ENCODE measurements at places on chromosomes 12 and 14.

DNA sequence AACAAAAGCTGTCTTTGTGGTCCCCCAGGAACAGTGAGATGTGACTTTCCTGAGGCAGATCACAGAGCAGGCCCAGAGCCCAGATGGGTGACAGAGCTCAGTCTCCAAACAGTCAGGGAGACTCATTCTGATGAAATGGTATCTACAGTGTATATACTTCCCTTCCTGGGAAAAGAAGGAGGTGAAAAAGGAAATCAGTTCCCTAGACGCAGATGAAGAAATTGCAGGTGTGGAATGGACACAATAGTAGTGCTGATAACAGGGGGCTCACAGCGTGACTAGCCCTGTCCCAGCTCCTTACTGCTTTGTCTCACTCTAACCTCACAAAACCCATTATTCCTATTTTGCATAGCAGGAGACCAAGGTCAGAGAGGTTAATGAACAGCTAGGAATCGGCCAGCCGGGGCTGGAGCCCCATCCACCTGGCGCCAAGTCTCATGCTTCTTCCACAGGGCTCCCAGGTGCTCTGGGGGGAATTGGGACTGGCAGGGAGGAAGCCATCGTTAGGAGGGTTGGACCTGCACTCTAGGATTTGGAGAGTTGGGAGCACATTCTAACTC, 11.9 kb downstream of the KCNH3 start:
- DNase-seq, result no peak

DNA sequence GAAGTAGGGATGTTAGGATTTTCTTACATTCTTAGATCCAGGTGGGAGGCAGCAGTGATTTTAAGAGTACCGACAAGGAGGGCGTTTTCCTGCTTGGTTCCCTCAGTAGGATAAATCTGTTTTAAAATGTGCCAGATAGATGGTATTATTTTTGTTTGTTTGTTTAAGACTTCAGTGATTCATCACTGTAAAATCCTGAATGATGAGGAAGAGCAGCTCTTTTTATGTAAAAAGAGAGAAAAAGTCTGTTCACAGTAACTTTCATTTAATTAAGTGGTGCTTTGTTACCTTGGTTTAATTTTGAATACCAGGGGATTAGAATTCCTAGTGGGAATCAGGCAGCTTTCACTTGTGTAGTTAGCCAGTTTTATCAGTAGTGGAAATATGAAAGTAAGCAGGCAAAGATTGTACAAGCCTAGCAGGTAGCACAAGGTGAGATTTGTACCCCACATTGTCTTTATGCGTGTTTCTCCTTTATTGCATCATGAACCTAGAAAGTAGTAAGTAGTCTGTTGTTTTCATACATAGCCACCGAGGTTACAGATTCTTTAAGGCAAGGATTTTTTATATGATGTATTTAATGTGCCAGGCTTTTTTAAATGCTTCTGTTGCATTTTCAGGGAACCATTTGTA, 349.6 kb downstream of the CCDC91 start:
- no peak for DNase-seq

DNA sequence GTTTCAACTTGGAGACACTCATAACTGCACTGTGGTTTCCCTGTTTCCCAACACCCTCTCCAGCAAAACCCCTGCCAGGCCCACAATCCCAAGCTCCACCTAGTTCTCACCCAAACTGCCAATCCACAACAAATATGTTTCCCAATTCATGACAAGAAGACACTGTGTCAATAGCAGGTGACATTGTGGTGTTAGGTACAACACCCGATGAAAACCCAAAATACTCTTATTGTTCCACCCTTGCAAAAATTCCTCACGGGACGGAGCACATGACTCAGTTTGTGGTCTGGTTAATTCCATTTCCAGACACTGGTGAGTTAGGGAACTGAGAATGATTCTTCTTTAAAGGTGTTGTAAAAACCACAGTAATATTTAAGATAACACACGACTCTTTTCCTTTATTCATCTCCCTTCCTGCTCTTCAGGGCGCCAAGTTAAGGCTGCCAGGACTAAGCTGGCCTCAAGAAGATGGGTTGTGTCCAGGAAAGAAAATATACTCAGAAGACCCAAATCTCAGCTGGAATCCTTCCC, 735.5 kb downstream of the MED13L start:
- DNase-seq, result no peak

DNA sequence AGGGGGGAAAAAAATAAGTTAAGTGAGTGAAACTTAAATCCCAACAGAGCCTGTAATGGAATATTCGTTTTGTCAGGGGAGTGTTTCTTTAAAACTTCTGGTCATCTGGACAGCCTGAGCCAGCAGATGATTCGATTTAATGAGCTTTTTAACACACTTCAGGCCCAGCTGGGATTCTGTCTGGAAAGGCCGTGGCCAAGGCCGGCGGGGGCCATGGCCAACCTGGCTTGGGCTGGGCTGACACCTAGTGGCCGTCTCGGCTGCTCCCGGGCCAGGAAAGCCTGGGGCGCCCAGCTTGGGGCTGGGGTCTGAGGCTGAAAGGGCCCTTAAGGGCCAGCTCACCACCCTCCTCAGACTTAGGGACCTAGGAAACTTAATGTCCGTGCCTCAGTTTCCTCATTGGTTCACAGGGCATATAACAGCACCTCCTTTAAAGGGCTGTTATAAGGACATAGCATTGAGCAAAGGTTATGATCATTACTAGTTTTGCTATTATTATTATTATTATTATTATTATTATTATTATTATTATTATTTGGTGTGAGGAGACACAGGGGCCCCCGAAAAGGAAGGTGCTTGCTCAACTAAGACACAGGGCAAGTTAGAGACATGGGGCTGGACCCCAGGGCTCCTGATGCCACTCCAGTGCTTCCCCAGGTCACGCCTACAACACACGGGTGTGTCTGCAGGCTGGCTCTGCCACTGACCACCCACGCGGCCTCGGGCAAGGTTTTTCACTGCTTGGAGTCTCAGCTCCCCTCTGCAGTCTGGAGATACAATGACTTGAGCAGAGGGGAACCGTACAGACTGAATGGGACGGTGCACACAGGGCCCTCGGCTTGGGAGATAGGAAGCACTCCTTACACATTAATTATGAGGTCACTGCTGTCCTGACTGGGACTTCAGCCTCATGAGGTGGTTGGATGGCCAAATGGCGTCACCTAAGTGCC, 84.0 kb downstream of the SYNE3 start:
- no peak for DNase-seq

DNA sequence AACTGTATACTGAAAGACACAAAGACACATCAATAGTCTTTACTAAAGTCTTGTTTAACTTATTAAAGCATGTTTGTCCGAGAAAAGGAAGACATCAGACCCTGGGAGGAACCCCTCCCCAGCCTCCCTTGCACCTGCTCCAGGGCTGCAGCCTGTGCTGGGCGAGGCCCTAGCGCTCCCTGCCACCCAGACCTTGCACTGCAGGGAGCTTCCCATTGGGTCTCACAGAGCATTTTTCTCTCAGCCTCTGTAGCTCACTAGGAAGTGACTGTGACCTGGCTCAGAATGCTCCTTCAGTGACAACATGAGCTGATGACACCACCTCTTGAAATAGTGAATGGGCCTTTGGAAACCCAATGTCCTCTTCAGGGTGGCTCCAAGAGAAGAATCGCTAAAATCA, 461.2 kb downstream of the TMEM121 start:
- no peak for DNase-seq

- DNase-seq, result no peak
These were observed 3.4 kb downstream of the PRIMA1 start for GRCh38 chr14:93784878-93785277.

GRCh38 chr12:75658286-75658685, 146.9 kb upstream of the KRR1 start:
- no peak for DNase-seq

DNA sequence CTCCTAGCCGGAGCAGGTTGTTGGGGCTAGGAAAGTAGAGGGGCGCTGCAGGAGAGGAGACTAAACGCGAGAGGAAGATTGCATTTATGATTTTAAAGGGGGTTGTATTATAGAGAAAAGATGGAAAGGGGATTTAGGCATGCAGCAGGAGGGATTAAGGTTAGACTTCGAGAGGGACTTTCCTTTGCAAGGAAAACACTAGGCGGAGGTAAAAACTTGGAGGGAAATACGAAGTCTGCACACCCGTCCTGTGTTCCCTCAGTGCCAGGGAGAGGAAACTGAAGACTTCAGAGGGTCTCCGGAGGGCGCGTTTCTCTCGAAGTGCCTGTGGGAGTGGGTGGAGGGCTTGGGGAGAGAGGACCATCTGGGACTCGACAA, 420 bp upstream of the PPP1R1A start:
- DNase-seq, result no peak
